Gastrocnemius medialis (tissue), 4 donors: ENCODE measurements at places on chromosomes 7 and 10. TPM values are rescaled to one million over a fixed set of nuclear protein-coding genes. Genes with fewer than 3 reads are reported as not detected.

Gene NAT16
- total RNA-seq: not detected

Gene OPN4
- 0.92 TPM for total RNA-seq

Gene NUTM2E
- not detected for total RNA-seq

Gene PLXDC2
- 19.6 TPM for total RNA-seq

Gene ENO4
- not detected for total RNA-seq

Gene PARP12
- total RNA-seq: 5.1 TPM

Gene COL1A2
- 11.2 TPM for total RNA-seq

- H3K36me3 ChIP-seq: no peaks in the 10 kb centered on the region
- H3K27ac ChIP-seq: no peak overlapping the region
- no peaks in the 10 kb centered on the region for H3K27me3 ChIP-seq
- no peak overlapping the region for H3K4me3 ChIP-seq
- H3K4me1 ChIP-seq: no peaks in the 10 kb centered on the region
- no peak for DNase-seq
Observed at GRCh38 chr7:28239823-28240204, 59.2 kb upstream of the JAZF1 start.

- H3K27me3 ChIP-seq: no peaks in the 10 kb centered on the region
- no peak for DNase-seq
- no peak overlapping the region for H3K27ac ChIP-seq
- H3K36me3 ChIP-seq: no peaks in the 10 kb centered on the region
- H3K4me1 ChIP-seq: no peaks in the 10 kb centered on the region
- no peak overlapping the region for H3K4me3 ChIP-seq
Observed at GRCh38 chr7:47988496-47989386, 9.3 kb upstream of the HUS1 start.

GRCh38 chr10:48710647-48711275, 26.1 kb downstream of the WDFY4 start:
- DNase-seq: no peak
- no peaks in the 10 kb centered on the region for H3K4me1 ChIP-seq
- no peaks in the 10 kb centered on the region for H3K27me3 ChIP-seq
- H3K27ac ChIP-seq: no peak overlapping the region

DNA sequence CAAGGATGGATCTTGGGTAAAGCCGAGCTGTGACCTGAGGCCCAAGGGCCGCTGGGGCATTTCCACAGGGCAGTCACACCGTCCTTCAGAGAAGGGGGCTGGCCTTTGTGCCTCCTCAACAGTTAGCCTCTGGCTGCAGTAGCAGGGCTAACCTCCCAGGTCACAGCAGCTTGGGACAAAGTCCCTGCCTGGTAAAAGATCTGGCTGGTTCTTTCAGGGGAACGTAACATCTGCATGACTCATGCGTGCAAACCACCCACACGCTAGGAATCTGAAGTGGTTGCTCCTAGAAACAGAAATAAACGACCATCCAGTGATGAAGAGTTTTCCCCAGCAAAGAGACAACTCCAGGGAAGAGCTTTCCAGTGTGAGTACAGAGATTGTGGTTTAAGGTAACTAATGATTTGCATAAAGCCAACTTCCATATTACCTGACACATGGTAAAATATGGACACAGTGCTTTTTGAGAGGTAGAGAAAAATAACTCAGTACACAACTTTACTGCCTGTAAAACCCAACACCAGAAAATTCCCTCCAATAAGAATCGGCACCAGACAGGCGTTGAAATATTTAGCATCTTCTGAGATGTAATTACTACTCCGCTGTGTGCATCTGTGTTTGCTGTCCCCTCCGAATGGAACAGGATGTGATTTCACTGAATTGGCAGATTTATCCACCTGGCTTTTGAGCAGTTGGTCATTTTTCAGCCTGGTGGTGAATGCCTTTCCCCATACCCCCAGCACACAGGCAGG, 84.9 kb upstream of the ADRB1 start:
- H3K36me3 ChIP-seq: no peaks in the 10 kb centered on the region
- peaks cover 12% of the 10 kb centered on the region for H3K4me1 ChIP-seq
- H3K27ac ChIP-seq: no peak overlapping the region
